ENCODE measurements at places on chromosomes 16 and 17.

DNA sequence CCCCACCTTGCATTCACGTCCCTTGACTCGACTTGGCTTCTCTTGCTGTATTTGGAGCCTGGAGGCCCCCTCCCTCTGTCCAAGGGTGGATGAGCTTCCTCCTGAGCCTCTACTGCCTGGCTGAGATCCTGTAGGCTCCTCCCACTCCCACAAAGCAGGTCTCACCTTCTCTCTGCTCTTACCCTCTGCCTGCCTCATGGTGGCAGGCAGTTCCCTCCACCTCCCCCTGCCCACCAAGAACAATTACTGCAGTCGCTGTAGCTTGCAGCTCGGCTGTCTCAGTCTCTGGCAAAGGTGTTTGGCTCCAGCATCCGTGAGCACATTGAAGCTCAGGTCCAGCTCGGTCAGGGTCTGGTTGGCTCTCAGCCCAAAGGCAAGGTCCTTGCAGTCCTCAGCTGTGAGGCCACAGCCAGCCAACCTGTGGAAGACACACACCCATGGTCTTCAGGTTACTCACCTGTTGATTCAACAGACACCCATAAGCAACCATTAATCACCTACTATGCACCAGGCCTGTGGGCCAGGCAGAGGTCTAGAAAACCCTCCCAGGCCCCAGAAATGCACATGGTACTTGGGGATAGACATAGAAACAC lies 42.6 kb downstream of the NLRP1 start:
- no peak for DNase-seq

GRCh38 chr17:75614006-75614405 lies 19.2 kb upstream of the SMIM5 start:
- no peak for DNase-seq

GRCh38 chr16:56426585-56426984 lies 1.2 kb upstream of the AMFR start:
- no peak for DNase-seq

DNA sequence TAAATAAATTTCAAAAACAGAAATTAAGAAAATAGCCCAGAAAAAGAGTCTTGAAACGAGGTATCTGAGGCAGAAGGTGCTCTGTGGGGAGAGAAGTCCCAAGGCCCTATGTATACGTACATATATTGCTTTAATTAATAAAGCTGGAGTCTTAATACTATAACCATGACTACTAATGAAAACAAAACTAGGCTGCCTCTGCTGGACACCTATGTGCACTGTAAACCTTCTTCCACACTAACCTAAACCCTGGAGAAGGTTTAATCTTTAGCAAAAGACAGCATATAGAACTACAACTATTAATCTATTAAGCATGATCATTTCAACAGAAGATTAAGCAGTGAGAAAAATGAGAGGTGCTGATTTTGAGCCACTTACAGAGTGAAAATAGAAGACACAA lies 153.9 kb upstream of the C17orf78 start:
- DNase-seq = no peak

- no peak for DNase-seq
Measured at GRCh38 chr16:3509470-3509928, 8.7 kb downstream of the CLUAP1 start.

- no peak for DNase-seq
Measured at GRCh38 chr16:17544785-17545184, 74.0 kb upstream of the XYLT1 start.

- no peak for DNase-seq
Measured at GRCh38 chr17:69084911-69085310, 24.2 kb upstream of the ABCA9 start.

GRCh38 chr17:47994724-47995123 lies 23.8 kb downstream of the CDK5RAP3 start:
- no peak for DNase-seq

GRCh38 chr17:38584350-38584925 lies 21.3 kb downstream of the SRCIN1 start:
- DNase-seq = no peak

DNA sequence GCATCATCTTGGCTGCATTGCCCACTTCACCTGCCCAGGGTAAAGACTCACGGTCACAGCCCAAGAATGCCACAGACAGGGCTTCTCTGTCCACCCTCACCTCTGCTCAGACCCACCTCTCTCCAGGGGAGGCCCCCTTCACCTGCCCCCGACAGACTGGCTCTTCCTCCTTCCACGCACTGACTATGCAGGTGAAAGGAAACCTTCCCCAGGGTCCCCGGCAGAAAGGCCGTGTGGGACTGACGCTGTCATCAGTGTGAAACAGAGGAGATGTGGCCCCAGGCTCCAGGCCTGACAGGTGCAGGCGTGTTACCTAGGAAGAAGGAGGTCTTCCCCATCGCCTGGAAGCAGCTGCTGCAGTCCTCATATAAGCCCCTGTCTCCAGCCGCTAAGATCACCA lies 9.3 kb upstream of the ROGDI start:
- no peak for DNase-seq

GRCh38 chr16:47055136-47055885 lies 81.8 kb upstream of the DNAJA2 start:
- no peak for DNase-seq

DNA sequence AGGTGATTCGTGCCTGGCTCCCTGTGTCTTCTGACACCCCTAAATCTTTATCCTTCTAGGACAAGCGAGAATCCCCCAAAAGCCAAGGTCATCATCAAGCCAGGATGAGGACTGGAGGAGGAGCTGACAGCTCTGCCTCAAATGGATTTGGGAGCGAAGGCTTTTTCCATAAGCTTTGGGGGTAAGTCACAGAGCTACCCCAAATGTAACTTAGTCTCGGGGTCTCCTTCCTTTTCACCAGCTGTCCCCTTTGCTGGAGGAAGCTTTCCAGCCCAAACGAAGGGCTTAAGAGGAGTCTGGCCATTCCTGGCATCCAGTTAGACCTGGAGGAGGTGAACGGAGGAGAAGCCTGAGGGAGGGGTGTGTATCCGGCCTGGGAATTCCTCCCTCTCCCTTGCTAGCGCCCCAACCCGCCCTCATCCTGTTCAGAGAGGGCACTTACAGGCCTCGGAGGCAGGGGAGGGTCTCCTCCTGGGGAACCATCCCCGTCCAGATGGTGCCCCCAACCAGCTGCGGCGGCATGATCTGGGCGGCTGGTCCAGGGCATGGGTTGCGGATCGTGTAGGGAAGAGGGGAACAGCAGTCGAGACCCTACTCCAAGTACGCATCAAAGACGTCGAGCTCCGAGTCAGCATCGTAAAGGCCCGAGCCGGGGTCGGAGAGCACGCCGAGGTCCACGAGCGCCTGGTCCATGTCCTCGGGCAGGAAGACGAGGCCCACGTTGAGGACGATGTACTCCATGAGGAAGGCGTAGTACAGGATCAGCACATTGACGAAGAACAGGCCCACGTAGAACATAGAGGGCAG lies 938 bp downstream of the DEXI start:
- DNase-seq = no peak

GRCh38 chr17:6248061-6248460 lies 177.9 kb downstream of the WSCD1 start:
- no peak for DNase-seq

DNA sequence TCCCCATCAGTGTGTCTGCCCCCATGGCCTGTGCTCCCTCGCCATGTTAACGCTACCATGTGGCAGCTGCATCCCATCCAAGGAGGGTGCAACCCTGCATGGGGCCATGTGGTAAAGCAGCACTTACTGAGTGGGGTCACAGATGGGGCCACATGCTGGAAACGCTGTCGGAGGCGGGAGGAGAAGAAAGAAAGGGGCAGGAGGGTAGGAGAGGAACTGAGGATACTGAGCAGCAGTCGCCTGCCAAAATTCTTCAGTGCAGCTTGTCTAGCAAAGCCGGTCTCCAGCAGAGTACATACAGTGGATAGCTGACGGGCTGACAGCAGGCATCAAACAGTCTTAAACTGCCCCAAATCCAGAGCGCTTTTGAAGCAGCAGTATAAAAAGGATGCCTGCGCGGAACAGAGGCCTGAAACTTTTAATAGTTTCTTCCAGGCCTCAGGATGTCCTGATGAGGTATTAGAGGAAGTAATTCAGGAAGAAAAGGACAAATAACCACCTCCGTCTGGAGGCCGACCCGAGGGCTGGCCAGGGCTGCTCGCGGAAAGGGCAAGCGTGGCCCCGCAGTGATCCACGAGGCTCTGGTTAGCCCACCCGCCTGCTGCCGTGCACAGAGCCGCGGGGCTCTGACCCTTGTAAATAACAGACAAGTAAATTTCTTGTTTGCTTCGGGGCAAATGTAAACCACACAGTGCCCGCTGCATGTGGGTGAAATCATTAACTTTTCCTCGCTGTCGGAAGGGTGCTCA lies 149.0 kb downstream of the CCDC182 start:
- peak; percentile 11 for DNase-seq

DNA sequence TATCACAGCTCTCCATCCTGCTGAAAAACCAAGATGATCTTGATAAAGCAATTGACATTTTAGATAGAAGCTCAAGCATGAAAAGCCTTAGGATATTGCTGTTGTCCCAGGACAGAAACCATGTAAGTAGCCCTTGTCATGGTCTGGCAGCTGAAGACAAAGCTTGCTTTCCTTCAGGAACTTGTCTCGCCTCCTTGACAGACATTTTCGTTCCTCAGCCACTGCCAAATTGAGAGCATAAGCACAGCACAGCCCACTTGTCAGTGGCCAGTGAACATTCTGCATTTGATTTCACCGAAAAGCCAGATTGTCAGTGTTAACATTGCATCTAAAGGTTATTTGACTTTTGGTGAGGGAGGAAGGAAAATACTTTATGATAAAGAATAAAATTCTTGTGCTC lies 35.6 kb downstream of the MAP3K3 start:
- DNase-seq = no peak

DNA sequence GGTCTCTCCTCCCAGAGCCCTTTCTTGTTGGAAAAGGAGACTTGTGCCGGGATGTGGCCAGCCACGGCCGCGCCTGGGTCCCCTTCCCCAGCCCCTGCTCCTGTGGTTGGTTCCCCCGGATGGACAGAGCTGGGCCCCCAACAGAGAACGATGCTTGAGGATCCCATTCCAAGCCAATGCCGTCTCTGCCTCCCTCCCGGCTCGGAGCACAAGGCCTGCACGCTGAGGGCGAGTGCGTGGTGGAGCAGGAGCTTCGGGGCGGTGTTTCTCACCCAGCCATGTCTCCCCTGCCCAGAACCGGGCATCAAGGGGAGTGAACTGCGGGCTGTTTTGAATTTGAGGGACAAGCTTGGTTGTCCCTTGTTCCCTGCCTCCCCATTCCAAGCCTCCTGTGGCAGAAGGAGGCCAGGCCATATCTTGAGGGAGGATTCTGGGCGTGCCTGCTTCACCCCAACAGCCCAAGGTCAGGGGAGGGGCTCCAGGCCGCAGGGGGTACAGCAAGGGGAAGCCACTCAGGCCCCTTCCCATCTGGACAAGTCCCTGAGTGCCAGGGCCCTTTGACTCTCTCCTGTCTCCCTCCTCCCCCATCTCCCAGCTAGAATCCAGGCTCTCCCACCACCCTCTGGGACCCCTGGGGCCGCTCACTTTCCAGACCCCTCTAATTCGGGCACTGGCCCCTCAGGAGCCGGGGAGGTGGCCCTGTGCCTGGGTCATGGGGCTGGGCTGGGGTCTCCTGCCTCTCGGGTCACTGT lies 43.6 kb downstream of the SOCS3 start:
- DNase-seq = no peak

- no peak for DNase-seq
Measured at GRCh38 chr16:25575363-25575762, 116.4 kb upstream of the HS3ST4 start.

DNA sequence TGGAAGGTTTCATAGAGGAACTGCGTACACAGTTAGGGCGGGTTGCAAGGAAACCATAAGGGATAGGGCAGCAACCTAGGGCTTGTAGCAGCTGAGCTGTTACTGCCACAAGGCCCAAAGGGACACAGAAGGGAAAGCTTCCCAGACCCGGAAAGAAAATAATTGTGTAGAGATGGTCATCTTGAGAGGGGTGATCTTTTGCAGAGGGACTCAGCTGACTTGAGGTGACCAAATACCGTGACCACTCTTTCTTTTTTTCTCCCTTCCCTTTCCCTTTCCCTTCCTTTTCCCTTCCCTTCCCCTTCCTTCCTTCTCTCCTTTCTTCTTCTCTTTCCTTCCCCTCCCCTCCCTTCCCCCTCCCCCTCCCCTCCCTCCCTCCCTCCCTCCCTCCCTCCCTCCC lies 8.5 kb upstream of the CREBBP start:
- DNase-seq = no peak

DNA sequence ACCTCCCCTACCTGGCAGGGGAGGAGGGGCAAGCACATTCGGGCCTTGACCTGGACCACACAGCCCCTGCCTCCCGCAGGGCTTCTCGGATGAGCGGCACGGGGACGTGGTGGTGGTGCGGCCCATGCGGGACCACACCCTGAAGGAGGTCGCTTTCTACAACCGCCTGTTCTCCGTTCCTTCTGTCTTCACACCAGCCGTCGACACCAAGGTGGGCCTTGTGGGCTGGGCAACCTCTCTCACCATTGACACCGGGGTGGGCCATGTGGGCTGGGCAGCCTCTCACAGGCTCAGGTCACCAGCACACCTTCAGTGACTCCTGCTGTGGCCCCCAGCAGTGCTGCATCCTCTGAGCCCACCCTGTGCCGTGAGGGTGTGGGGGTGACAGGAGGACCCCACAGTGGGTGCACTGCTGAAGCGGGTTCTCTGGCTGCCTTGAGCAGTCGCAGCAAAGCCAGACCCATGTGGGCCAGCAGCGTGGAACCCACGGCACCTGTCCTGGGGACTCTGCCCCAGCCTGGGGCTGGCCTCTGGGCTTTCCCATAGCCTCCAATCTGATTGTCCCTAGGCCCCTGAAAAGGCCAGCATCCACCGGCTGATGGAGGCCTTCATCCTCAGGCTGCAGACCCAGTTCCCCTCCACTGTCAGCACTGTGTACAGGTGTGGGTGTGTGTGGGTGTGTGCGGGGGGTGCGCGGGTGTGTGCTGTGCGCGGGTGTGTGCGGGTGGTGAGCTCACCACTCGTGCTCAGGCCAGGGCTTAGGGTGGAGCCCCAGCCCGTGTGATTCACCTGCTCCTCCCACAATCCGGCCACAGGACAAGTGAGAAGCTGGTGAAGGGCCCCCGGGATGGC lies 7.5 kb downstream of the CTU2 start:
- DNase-seq = no peak

GRCh38 chr17:78343543-78344201 lies 16.2 kb downstream of the SOCS3 start:
- DNase-seq = no peak

DNA sequence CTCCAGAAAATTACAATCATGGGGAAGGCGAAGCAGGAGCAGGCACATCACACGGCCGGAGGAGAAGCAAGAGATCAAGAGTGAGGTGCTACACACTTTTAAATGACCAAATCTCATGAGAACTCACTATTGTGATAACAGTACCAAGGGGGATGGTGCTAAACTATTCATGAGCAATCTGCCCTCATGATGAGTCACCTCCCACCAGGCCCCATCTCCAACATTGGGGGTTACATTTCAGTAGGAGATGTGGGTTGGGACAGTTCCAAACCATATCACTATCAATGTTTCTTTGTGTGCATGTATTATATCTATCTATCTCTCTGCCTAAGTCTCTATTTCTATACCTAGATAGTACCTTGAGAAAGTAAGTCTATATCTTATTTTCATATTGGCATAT lies 724.8 kb downstream of the CDH11 start:
- no peak for DNase-seq

Data from femur (tissue), 1 donor.